Tibial artery (tissue), 4 donors: ENCODE measurements at places on chromosomes 13 and 19.

- DNase-seq = no peak
Measured at GRCh38 chr13:93388701-93389100, 162.1 kb downstream of the GPC6 start.

DNA sequence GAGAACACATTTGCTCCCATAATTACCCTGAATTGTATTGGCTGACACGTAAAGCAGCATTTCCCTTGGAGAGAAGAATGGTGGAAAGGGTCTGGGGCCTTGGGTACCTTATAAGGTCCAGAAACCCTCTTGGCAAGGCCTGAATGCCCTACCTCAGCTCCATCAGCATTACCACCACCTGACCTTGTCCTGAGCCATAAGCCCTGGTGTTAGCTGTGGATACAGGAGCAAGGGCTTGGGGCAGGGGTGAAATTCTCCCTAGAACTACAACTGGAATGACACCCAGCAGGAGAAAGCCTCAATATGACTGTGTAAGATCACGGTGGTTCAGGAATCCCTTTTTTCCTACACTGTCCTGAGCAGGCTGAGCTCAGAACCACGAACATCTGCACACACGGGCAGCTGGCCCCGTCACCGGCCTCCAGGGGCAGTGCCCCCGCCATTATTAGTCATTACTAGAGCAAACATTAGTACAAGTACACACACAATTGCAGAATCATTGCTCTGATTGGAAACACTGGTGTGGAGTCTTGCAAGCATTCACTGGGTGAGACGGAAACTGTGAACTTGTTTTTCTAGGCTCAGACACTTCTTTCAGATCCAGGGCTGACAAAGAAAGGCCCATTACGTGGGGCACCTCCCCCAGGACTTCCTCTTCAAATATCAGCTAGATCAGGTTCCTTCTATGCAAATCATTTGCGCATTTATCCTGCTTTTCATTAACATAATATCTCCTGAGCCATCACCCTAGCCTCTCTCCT, 26.8 kb upstream of the MTIF3 start:
- DNase-seq = no peak

DNA sequence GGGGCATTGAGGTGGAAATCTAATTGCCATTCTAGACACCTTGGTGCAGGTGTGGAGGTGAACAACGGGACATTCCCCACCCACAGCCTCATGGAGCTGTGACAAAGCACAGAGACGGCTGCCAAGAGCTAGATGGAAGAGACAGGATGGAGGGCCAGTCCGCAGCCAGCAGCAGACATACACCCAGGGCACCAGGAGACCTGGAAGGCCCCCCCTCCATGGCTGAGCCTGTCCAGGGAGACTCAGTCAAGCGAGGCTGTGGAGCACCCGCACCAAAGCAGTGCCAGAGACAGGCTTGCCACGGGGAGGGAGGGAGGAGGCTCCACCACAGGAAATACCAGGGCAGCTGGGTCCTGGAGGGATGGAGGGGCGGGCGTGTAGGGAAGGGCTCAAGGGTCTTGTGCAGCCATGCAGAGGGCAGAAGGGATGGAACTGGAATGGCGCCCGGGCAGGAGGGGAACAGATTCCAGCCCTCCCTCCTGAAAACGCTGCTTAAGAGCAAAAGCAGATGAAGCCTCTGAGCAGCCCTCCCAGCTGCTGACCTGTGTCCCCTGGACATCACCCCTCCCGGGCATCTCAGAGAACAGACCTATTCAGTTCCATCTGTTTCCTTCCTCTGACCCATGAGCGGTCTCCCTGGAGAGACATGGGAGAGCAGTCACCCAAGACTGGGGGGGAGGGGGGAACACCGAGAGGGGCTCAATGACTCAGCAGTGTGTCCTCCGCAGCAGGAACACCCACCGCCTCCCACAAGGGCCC, 14.4 kb downstream of the EPS15L1 start:
- peak; percentile 32 for DNase-seq

DNA sequence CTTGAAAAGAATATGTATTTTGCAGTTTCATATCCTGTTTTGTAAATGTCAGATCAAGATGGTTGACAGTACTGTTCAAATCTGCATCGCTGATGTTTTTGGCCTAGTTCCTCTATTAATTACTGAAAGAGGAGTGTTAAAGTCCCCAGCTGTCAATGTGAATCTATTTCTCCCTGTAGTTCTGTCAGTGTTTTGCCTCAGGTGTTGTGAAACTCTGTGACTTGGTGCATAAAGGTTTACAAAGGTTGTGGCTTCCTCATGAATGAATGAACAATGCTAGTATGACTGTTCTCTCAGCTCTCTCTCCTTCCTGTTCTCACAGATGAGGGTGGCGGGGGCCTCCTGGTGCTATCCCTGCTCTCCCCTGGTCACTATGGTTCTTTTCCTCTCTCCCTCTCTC, 142.4 kb downstream of the MYCBP2 start:
- no peak for DNase-seq

GRCh38 chr13:70703755-70704154, 595.5 kb upstream of the KLHL1 start:
- no peak for DNase-seq

DNA sequence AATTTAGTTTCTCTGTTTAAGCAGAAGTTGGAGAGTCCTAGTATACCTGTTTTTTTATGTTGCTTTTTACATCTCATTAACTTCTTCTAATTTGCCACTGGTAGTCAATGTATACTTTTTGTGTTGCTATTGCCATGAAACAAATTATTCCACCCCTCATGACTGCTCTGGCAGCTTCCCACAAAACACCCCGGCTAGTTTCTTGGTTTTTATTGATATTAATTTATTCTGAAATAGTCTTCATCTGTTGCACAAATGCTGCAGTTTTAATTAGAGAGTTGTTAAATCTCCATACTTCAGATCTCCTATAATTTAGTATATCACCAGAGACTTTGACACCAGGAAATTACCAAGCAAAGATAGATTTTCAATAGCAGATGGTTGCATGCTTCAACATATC, 1159.3 kb upstream of the PRR20A start:
- DNase-seq = no peak

GRCh38 chr19:19677579-19677978, 8.9 kb downstream of the ZNF101 start:
- DNase-seq = peak; percentile 51

DNA sequence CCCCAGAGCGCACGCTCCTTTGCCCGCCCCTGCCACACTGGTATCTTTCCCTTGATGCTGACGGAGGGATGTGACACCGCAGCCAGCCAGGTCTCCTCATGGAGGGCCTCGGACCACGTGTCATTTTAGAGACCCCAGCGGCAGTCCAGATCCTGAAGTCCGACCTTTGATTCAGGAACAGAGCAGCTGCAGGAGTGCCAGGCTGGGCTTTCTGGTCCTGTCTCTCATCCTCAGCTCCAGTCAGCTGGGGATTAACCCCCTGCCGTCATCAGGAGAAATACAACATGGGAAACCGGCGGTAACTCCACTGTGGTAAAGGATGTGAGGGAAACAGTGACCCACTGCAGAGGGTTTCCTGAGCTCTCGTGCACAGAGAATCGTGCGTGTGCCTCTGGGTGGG, 140.6 kb downstream of the SIPA1L3 start:
- no peak for DNase-seq
